ENCODE measurements at places on chromosomes 6 and 20.

GRCh38 chr6:28742668-28743270, 181.0 kb downstream of the TRIM27 start:
- DNase-seq: peak; percentile 76

DNA sequence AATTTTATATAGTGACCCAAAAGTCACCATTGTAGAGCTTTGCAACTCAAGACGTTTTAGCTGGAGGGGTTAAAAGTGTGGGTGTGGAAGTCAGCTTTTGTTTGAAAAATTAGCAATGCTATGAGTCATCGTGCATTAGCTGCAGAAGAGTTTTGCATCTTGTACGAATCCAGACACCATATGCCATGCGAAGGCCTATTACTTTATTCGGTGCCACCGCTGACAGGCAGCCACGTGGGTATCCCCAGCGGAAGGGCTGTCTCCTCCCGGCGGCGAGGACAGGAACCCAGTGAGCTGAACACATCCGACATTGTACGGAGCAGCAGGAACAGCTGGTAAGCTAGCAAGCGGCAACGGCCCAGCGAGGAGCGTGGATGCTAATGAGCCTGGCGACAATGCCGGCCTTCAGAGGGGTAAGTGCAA, 84.4 kb downstream of the INSM1 start:
- peak; percentile 84 for DNase-seq

DNA sequence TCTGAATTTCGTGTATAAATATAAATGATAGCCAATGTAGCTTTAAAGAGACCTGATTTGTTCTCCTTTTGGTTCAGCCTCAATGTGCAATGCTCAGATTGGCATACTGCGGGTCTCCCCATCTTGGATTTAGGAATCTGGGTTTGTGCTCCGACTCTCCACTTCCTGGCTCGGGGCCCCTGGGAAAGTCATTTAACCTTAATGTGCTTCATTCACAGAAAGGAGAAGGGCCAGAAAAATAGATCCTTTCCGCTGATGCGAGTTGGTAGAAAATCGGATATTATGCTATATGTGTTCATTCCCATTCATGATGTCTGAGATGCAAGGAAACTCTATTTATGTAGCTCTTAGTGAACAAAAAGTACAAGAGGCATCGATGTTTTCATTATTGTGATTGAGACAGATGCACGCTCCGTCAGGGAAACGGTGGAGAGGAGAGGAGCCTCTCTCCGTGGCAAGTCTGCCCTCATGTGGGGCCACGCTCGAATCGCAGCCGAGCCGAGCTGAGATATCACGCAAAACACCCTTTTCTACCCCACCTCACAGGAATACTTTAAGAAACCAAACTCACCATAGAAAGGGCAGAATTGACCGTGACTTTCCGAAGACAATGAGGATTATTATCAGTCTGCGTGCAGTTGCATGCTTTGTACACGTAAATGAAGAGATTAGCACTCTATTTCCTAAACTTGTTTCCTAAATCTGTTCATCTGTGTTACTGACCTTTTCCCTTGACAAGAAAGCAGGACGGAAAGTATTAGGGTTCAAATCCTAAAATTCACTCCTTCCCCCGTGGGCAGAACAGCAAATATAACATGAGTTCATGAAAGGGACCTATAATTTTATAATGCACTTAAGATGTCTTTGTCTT, 136.6 kb downstream of the COL9A1 start:
- peak; percentile 50 for DNase-seq

GRCh38 chr20:62633598-62634329, 8.5 kb upstream of the SLCO4A1 start:
- no peak for DNase-seq

- DNase-seq: no peak
Measured at GRCh38 chr20:33787253-33787891, 23.8 kb upstream of the CHMP4B start.

GRCh38 chr6:164230804-164231203, 816.3 kb downstream of the QKI start:
- no peak for DNase-seq

GRCh38 chr6:47161176-47161687, 119.1 kb upstream of the ADGRF1 start:
- DNase-seq: peak; percentile 87

- peak; percentile 48 for DNase-seq
Measured at GRCh38 chr6:103273048-103273447, 1586.7 kb downstream of the HACE1 start.

DNA sequence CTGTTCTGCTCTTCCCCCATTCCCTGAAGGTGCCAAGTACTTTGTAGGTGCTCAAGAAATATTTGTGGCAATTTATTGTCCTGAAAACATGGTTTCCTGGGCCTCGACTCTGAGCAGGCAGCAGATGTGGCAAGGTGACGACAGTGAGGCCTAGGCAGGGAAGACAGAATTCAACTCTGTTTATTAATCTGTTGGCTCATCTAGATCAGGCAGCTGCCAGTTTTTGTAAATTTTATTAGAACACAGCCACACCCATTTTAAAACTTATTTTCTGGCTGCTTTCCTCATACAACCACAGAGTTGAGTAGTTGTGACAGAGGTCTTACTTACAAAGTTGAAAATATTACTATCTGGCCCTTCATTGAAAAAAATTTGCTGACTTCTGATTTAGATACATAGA, 24.5 kb downstream of the MAPK14 start:
- no peak for DNase-seq
